ENCODE measurements at places on chromosomes 5 and 9. TPM values are rescaled to one million over a fixed set of nuclear protein-coding genes. Genes with fewer than 3 reads are reported as not detected.

DNA sequence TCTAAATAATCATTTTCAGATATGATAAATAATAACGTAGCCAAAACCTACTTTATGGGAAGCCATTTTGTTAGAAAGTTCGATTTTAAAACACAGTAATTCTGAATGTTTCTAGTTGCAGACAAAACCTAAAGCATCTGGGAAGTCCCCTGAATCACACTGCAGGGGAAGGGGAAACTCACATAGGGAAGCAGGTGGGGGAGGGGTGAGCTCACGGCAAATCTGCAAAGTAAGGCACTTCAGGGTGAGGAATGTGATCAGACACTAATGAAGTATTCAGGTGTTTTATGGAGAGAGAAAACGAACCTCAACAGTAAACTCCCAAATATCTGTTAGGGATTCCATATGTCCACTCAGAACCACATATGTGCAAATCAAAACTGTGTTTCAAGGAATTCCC is 70.7 kb downstream of the EPB41L4A start:
- H3K4me1 ChIP-seq, result no peaks in the 10 kb centered on the region
- H3K27me3 ChIP-seq, result no peaks in the 10 kb centered on the region
- DNase-seq, result no peak

- no peak for DNase-seq
- H3K4me3 ChIP-seq, result no peak overlapping the region
- no peaks in the 10 kb centered on the region for H3K4me1 ChIP-seq
- no peaks in the 10 kb centered on the region for H3K36me3 ChIP-seq
- no peak overlapping the region for H3K27ac ChIP-seq
- peaks cover 3% of the 10 kb centered on the region for H3K27me3 ChIP-seq
These were observed 42.6 kb upstream of the ANKRD18A start for GRCh38 chr9:38662763-38663593.

SETX gene
- 89.0 TPM for total RNA-seq

LCN15 gene
- total RNA-seq, result not detected

All from osteoblast (primary cell).